Fibroblast of villous mesenchyme (primary cell): ENCODE measurements at places on chromosomes 13 and 19.

DNA sequence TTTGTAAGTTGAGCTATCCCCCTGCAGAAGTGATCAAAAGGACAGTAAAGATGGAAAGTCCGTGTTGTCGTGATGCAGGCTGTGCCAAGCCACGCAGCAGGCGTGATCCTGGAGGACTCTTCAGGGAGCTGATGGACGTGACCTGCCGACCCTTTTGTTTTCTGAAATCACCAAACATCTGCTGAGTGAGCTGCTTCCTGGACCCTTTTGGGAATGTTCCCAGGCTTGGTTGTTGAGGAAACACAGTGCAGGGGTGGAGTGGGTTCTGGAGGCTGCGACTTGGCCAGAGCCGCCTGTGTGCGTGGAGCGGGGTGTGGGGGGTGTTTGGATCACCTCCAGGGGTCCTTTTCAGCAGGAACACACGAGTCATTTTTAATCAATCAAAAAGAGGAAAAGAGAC lies 15.4 kb upstream of the CPAMD8 start:
- peak; percentile 35 for DNase-seq

DNA sequence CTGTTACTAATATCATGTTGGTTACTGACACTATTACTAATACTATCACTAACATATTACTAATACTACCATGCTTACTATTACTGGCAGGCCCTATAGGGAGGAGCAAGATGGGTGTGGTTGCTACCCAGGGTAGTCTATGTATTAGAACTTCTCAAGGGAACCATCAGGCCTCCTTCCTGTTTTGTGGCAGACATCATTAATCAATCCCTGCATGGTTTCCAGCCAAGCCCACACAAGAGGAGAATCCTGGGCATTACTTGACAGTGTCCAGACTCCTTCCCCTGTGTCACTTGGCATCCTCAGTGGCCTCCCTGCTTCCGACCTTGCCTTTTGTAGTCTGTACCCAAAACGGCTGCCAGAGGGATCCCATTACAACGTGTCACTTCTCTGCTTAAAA lies 8.9 kb downstream of the HAS1 start:
- peak; percentile 42 for DNase-seq

- DNase-seq, result no peak
Measured at GRCh38 chr13:25869941-25870340, 181.9 kb downstream of the SHISA2 start.

- peak; percentile 65 for DNase-seq
Measured at GRCh38 chr13:114002009-114002544, 28.2 kb upstream of the C13orf46 start.

- DNase-seq, result peak; percentile 93
Measured at GRCh38 chr19:872266-872951, 12.9 kb downstream of the CFD start.

DNA sequence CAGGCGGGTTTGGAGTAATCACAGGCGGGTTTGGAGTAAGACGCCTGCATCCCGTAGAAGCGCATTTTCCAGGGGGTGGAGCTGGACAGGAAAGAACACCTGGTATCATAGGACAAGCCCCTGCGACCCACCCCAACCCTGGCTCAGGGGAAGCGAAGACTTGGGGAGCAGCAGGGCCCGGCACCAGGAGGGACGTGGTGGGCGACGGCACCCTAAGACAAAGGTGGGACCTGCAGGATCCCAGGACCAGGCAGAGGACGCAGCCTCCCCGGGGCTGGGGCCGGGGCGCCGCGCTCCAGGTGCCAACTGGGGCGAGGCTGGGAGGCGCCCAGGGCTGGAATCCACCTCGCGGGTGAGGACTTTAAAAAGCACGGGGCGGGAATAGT lies 520 bp downstream of the ZNF600 start:
- DNase-seq, result peak; percentile 1

DNA sequence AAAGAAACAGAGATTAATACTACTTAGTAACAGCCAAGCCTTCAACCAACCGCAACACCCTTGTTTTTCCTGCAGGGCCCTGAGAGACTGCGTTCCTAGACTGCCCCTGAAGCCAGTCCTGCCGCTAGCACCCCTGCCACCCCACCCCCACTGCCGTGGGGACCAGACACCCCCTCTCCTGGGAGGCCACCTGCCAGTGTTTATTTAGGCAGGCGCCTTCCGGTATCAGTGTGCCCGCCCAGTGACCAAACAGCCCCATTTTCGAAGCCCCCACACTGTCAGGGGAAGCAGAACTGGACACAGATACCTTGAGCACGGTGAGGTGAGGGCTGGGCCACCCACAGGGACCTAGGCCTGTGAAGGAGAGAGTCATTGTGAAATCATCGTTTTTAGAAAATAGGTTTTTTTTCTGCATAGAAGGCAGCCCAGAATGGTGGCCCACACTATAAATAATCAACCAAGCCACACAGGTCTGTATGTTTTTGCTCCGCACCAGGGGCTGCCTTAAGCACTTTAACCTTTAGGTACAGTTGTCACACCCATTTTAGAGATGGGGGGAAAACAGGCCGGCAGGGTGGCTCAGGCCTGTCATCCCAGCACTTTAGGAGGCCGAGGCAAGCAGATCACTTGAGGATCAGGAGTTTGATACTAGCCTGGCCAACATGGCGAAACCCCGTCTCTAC lies 3.5 kb upstream of the TLE5 start:
- DNase-seq, result no peak

- no peak for DNase-seq
Measured at GRCh38 chr13:50129081-50129705, 113.9 kb downstream of the KCNRG start.

DNA sequence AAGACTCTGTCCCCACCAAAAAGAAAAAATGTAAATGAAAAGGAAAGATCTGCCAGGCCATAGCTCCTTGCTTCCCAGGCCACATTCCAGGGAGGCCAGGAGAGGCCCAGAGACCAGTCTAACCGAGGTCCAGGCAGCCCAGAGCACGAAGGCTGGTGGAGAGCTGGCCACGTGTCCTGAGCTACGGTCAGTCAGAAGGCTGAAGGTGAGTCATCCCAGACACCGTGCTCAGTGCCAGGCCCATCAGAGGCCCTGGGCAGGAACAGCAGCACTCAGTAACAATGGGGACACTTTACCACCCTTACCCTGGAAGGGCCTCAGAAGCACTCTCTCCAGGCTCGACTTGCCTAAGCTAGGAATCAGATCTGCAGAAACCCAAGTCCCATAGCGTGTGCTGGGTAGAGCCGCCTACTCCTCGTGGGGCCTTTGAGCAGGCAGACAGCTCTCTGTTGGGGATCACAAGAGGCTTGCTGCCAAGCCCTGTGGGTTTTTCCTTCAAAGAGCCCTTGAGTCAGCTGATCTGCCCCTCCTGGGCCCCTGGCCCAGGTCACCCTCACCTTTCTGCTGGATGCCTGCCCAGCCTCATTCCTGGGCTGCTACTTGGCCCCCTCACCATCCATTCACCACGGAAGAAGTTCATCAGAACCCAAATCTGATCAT lies 11.6 kb upstream of the DNMT1 start:
- peak; percentile 28 for DNase-seq

- peak; percentile 97 for DNase-seq
Measured at GRCh38 chr19:1154731-1155351, 19.2 kb downstream of the SBNO2 start.

DNA sequence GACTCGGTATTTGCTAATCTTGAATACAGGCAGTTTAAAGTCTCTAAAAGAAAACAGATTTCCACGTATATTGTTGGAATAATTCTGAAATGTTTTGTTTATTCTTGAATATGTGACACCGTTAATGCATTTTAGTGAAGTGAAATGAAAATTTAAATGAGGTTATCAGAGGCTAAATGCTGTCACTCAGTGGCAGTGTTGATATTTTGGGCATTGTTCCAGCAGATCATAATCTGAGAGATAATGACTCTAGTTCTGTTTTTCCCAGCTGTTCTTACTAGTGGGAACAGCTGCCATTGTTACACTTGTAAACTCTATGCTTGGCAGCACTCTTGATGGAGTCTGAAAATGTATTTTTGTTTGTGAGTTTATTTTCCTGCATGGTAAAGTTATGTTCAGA lies 365.6 kb upstream of the SLC10A2 start:
- no peak for DNase-seq

GRCh38 chr19:17052439-17052838 lies 22.8 kb downstream of the HAUS8 start:
- DNase-seq, result peak; percentile 57

DNA sequence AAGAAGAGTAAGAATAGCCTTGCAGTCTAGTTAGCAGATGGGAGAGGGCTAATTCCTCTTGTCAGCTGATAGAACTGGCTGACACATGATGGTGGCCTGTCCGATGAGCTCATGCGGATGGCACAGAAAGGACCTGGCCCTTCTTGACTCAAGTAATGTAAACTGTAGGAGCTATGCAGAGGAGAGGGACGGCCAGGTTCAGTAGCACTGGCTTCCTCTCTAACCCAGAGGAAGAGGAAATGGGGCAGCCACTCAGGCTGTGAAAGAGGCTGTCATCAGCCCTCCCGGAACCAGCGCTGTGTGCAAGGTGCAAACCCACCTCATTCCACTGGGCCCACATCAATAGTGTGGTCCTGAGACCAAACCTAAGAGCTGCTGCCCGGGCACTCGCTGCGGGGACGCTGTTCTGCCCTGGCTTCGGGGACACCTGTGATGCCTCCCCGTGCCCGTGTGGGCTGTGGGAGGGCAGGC lies 30.8 kb upstream of the USE1 start:
- DNase-seq, result no peak

DNA sequence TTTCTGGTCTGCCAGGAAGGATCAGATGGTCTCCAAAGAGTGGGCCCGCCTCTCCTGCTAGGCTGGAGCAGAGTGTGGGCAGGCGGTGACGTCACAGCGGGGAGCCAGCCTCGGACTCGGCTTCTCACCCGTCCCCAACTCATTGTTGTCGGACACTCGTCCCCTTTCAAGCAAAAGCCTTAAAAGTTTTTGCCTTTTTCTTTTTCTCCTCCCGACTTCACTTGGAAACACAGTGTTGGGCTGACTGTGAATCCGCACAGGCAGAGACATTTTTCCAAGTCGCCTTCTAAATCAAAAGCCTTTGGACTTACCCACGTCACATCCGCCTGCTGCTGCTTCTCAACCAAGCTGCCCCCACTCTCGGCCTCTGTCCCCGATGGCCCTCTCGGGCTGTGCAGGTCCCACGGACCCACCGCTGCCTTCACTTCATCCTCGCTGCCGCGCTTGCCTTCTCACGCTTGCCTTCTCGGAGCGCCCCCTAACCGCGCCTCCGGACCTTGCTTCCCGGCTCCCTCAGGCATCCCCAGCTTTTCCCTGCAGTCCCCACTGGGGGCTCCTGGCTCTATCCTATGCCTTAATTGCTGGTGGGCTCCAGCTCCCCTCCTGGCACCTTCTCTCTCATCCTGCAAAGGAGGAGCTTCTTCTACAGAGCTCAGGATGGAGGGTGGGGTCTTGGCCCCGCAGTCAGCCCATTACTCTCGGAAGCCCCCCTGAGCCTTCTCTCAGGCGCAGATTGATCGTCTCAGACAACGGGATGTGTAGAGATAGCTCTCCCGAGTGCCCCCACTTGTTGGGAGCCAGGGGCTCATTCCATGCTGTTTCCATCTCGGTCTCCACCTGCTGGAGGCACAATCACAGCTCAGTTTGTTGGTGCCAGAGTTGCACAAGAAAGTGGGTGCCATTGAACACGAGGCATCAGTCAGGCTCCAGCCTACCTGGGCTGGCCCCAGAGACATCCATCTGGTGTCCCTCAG lies 3.9 kb upstream of the ZNF135 start:
- peak; percentile 7 for DNase-seq

- peak; percentile 41 for DNase-seq
Measured at GRCh38 chr13:28555096-28555495, 60.2 kb upstream of the FLT1 start.

- peak; percentile 10 for DNase-seq
Measured at GRCh38 chr13:73268306-73268705, 209.5 kb downstream of the KLF5 start.

DNA sequence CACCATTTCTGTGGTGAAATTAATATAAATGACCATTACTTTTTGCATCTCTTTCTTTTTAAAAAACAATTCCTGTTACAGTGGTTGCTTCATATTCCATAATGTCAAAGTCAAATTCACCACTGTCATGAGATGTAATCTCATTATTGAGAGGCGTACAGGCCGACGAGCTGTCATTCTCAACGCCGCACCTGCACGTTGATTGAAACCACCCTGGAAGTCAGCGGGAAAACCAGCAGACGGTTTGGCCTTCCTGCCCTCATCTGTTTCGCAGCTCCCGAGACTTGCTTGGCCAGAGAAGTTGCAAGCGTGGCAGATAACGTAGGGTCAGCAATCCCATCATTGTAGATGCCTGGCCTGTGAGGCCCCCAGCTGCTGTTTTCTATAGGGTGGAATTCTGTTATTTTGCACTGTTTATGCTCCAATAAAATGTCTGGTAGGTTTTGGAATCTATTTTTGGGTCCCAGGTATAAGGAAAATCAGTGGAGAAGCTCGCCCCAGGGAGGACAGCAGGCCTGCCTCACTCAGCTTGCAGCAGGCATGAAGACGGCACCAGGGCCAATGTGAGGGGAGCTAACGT lies 153.4 kb downstream of the SOX1 start:
- no peak for DNase-seq

DNA sequence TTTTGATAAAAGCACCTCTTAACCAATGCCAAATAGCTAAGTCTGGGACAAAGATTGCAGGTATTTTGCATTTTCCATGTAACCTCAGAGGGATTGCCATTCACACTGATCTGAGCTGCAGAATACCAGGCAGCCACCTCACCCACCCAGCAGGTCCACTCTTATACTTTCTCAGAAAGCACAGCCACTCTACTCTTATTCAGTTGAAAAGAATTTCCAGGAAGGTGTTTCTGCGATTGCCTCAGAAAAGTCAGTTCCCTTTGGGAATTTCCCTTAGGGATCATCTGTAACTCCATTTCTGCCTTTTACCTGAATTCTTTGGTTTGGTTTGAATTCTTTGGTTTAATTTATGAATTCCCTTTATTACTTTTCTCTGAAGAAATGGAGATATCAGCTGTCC lies 904 bp upstream of the ALOX5AP start:
- no peak for DNase-seq

DNA sequence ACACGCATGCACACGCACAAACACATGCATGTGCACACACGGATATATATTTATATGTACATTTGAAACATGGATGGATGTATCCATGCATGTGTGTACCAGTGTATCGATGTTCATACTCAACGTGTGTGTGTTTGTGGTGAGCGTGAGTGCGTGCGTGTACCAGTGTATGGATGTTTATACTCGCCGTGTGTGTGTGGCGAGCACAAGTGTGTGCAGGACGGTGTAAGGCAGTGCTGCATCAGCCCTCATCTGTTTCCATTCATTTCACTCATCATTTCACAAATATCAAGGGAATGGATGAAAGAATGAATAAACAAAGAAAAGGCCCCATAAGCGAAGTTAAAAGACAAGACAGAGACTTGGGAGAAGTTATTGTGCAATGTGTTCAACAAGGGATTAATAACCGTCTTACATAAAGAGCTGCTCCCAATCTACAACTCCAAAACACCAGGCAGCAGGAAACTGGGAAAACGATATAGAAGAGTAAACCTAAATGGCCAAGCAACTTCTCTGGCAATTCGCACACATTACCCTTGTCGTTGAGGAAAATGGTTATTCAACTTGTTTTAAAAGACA lies 21.7 kb upstream of the MIER2 start:
- DNase-seq, result no peak
